ENCODE measurements at places on chromosomes 1 and 21.

- no peak for DNase-seq
Observed at GRCh38 chr21:42755031-42755665, 101.7 kb downstream of the PDE9A start.

DNA sequence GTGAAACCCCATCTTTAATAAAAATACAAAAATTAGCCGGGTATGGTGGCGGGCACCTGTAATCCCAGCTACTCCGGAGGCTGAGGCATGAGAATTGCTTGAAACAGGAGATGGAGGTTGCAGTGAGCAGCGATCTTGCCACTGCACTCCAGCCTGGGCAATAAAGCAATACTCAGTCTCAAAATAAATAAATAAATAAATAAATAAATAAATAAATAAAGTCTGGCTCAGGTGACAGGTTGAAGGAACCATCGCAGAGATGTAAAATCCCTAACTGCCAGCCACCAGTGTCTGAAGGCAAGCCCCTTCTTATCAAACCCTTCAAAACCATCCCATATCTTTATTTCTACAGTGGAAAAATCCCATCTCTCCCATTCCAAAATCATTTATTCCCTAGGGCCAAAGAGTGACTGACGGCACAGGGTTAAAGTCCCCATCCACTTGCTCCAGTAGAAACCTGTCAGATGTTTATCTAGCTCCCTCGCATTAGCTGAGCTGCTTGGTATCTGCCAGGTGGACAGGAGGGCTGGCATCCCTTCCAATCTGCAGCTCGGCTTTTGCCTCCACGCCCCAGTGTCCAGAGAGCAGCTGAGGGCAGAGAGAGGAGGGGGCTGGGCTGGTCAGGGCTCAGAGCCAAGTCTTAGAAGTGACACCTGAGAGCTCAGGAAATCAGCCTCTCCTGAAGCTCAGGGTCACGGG, 5.0 kb downstream of the CSRP1 start:
- no peak for DNase-seq

- no peak for DNase-seq
Observed at GRCh38 chr1:31672986-31673385, 28.3 kb upstream of the PEF1 start.

GRCh38 chr1:245585252-245585959, 430.6 kb downstream of the KIF26B start:
- no peak for DNase-seq

DNA sequence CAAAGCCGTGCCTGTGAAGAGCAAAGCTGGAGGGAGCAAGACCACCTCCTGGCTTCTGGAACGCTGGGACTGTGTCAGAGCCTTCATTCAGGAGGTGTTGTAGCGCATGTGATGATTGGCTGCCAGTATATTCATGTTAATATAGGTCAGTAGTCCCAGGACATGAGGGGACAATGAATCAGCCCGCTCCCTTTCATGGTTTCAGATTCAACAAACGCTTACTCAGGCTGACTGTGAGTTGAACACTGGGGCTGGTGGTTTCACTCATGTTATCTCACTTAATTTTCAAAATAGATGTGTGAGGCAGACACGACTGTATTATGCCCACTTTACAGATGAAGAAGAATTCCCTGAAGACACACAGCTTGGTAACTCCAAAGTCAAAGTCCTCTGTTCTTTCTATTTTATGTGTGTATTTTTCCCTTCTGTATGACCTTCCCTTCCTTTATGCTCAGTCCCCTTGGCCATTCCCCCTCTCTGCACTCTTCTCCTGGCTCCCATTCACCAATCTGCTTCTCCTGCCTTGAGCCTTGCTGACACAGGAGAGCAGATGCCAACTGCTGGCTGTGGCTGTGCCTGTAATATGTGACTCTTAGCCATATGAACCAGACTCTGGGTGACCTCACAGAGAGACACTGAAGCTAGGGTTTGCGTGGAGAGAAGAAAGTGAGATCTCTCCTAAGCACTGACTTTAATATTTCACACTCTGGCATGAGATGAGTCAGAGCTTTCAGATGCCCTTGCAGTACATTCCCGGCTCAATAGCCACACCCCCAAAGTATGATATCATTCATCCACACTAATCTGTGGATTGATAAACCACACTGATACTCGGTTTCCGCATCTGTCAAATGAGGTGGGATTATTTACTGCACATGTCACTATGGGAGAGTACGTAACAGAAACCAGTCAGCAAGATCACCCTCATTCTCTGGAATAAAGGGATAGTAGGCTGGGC, 31.4 kb upstream of the KIRREL1 start:
- no peak for DNase-seq

GRCh38 chr1:152111515-152111968, 3.7 kb downstream of the TCHH start:
- no peak for DNase-seq

DNA sequence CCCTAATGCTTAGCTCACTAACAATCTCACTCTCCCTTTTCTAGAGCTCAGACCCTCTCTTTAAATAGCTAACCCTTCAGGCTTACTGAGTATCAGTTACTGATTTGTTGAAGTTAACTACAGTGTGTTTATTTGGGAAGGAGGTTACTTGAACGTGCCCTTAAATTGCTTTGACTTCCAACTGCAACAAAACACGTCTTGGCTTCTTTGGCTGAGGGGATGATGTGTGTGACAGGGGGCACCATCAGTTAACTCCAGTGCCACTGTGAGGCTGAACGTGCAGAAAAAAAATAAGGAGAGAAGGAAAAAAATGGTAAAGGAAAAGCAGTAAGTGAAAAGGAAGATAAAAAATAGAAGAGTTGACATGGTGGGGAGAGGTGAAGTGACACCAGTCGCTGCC, 75.1 kb upstream of the NRIP1 start:
- no peak for DNase-seq

GRCh38 chr1:206578068-206578977, 33.9 kb downstream of the EIF2D start:
- DNase-seq = no peak

- no peak for DNase-seq
Observed at GRCh38 chr1:192660613-192661012, 24.7 kb downstream of the RGS13 start.

DNA sequence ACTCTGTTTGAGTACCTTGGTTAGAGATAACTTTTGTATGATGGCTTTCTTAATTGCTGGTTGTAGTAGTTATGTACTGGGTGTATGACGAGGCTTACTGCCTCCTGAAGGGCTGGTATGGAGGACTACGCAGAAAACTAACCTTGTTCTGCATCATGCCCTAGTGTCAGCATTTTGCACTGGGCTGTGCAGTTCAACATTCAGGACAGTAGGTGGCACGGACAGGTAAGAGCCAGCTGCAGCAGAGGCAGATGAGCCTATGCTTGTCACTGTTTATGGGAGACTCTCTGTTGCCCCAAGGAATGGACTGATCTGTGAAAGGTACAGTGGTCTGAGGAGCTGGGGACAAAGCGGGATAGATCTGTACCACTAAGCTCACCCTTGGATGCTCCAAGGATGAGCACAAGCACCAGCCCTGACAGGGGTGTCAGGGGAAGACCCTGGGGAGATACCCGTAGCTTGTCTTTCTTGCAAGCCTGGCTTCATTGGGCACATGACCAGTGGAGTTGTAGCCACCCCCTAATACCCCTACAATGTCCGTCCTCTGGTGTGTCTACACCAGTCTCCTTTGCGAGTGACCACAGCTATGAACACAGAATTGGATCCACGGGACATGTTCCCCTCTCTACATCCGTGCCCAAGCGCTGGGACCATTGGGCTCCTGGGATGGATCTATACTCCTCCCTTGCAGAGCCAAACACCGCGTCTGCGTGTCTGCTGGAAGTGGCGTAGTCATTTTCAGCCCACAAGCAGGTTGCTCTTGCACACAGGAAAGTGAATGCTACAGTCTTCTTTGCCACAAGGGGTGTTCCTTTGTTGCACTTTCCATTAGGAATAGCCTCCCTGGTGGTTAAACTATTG, 51.1 kb upstream of the CFHR3 start:
- no peak for DNase-seq

GRCh38 chr1:240107058-240107684, 15.5 kb downstream of the FMN2 start:
- no peak for DNase-seq

- DNase-seq = no peak
Observed at GRCh38 chr1:239744851-239745250, 346.8 kb upstream of the FMN2 start.

DNA sequence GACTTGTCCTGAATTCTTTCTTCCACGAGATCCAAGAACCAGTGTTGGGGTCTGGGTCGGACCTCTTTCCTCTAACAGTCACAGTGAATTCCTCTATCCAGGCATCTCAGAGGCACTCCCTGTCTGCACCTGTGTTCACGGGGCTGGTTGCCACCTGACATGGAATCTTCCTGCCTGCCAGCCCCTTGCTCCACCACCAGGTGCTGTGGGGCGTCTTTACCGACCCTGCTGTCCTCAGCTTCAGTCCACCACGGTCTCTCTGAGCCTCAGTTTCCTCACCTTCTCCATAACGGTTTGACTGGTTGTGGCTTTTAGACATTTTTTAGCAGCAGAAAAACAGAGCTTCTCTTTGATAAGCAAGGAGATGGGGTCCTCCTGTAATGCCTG, 62.7 kb downstream of the SDC3 start:
- no peak for DNase-seq

DNA sequence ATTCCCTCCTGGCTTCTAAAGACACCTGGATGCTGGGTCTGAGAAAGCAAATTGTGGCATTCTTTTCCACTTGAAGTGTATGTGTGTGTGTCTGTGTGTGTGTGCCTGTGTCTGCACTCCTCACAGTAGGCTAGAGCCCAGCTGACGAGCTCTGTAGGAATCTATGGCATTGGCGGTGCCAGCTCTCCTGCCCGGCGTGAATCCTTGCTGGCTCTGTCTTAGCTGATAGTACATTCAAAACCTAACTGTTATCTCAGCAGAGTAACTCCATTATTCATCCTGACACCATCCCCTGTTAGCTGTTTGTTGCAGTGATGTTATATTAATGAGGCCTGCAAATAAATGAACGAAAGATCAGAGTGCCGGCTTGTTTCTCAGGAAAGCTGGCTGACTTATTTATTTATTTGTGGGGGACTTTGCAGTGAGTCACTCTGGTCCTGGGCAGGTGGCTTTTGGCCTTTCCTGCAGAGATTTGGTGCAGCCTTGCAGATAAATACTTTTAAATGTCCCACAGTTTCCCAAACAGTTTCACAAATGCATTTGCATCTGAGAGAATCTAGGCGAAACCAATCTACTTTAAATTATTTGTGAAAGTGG, 160.6 kb upstream of the CD34 start:
- DNase-seq = no peak

DNA sequence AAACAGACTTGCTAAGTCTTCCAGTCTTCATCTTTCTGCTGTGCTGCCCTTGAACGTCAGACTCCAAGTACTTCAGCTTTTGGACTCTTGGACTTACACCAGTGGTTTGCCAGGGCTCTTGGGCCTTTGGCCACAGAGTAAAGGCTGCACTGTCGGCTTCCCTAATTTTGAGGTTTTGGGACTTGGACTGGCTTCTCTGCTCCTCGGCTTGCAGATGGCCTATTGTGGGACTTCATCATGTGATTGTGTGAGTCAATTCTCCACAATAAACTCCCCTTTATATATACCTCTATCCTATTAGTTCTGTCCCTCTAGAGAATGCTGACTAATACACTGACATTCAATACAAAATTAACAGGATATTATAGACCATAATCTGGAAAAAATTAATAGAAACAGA, 628.1 kb downstream of the PLPP3 start:
- no peak for DNase-seq

GRCh38 chr21:15430577-15430976, 299.2 kb upstream of the USP25 start:
- DNase-seq = no peak

GRCh38 chr1:201002510-201002909, 21.0 kb downstream of the KIF21B start:
- no peak for DNase-seq

Data from stimulated activated CD4-positive, alpha-beta T cell treated with anti-CD3 and anti-CD28 coated beads, Interleukin-1b, Interleukin-23, amount 100 ng/mL, for 1 hour (primary cell).